A549 treated with CpdA at 1 μM for 4 hours (cell line): ENCODE measurements at places on chromosomes 6 and 20. TPM values are rescaled to one million over a fixed set of nuclear protein-coding genes. Genes with fewer than 3 reads are reported as not detected.

Gene SEMG1
- total RNA-seq: not detected in 5 replicates

Gene STK38
- 19.3 to 21.4 TPM (median 20.1 TPM) in 5 replicates for total RNA-seq

Gene MRPL18
- 74.7 to 106 TPM (median 95.1 TPM) in 5 replicates for total RNA-seq

Gene SPATA25
- total RNA-seq: 0.34 to 0.87 TPM (median 0.70 TPM) in 5 replicates

Gene C6orf58
- total RNA-seq: 0.14 to 0.21 TPM (median 0.21 TPM) in 3 of 5 replicates, not detected in the others

Gene FILIP1
- 0.20 to 0.48 TPM (median 0.32 TPM) in 5 replicates for total RNA-seq

Gene PRDM13
- 0.72 to 1.1 TPM (median 1.0 TPM) in 5 replicates for total RNA-seq

Gene MUC22
- total RNA-seq: 0.01 to 0.05 TPM (median 0.03 TPM) in 4 of 5 replicates, not detected in the other

Gene TCF15
- not detected in 5 replicates for total RNA-seq

Gene FAM83B
- total RNA-seq: 0.06 to 0.14 TPM (median 0.07 TPM) in 4 of 5 replicates, not detected in the other

Gene RAET1L
- total RNA-seq: 0.18 to 0.49 TPM (median 0.27 TPM) in 5 replicates

Gene SLC22A7
- total RNA-seq: not detected in 5 replicates

Gene RFX6
- total RNA-seq: not detected in 5 replicates

Gene MUCL3
- 0.01 to 0.04 TPM (median 0.02 TPM) in 3 of 5 replicates, not detected in the others for total RNA-seq

Gene ZNF76
- total RNA-seq: 8.6 to 12.3 TPM (median 8.9 TPM) in 5 replicates

Gene CARMIL1
- 7.5 to 10.6 TPM (median 8.0 TPM) in 5 replicates for total RNA-seq

Gene NKX2-2
- total RNA-seq: not detected in 5 replicates

Gene PPP1R11
- total RNA-seq: 41.4 to 46.0 TPM (median 43.2 TPM) in 5 replicates

Gene RGL2
- total RNA-seq: 12.4 to 15.7 TPM (median 13.9 TPM) in 5 replicates

Gene ANGPT4
- 0.03 TPM in 1 of 5 replicates, not detected in the others for total RNA-seq
